Muscle of leg (tissue), 16 donors: ENCODE measurements at places on chromosomes 1 and 21. TPM values are rescaled to one million over a fixed set of nuclear protein-coding genes. Genes with fewer than 3 reads are reported as not detected.

The PRAMEF13 gene
- total RNA-seq, result not detected

The PALMD gene
- total RNA-seq, result 95.8 TPM

The PM20D1 gene
- 0.09 TPM for total RNA-seq

The CELA2A gene
- 0.13 TPM for total RNA-seq

The ZNF648 gene
- total RNA-seq, result 0.04 TPM

The RHCE gene
- 0.44 TPM for total RNA-seq

The MFN2 gene
- total RNA-seq, result 51.9 TPM

The GCSAML gene
- total RNA-seq, result 0.09 TPM

The GPBP1L1 gene
- total RNA-seq, result 73.0 TPM

The LEFTY1 gene
- 0.44 TPM for total RNA-seq

The C1orf210 gene
- total RNA-seq, result not detected

The GCLM gene
- total RNA-seq, result 4.5 TPM
